ENCODE measurements at places on chromosomes 4 and X. TPM values are rescaled to one million over a fixed set of nuclear protein-coding genes. Genes with fewer than 3 reads are reported as not detected.

MMRN1 gene
- 0.10 TPM for total RNA-seq

DNA sequence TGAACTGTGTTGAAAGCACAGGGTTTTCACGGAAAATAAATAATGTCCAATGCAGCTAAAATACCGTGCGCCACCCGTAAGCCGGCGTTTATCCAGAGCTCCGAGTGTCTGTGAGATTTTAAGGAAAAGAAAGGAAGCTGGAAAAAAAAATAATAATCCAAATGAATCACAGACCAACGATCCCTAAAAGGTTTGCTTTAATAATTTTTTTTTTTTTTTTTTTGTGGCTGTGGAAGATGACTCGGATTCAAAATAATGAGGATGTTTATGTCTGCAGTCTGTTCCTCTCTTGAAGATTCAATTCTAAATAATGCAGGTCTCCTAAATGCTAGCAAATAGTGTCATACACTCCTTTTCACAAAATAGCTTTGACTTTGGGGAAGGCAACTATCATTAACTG, 84.6 kb upstream of the PPP2R3B start:
- DNase-seq, result no peak

SAGE1 gene
- not detected for total RNA-seq

DNA sequence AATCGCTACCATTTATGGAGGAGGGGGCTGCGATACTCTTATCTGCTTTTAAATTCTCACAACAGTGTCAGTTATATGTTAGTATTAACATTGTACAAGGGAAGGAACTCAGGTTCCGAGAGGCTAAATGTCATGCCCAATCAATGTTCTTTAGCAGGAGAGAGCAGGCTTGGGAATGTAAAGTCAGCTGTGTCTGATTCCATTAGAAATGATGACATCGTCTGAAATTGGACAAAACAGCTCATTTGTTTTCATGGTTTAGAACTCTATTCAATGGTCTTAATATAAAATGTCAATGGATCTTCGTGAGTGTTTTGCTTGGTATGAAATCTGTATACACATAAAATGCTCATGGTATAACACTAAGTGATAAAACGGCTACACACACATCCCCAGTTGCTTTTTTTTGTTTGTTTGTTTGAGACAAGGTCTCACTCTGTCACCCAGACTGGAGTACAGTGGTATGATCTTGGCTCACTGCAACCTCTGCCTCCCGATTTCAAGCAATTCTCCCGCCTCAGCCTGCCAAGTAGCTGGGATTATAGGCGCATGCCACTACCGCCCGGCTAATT, 11.9 kb upstream of the SH3KBP1 start:
- no peak for DNase-seq

DNA sequence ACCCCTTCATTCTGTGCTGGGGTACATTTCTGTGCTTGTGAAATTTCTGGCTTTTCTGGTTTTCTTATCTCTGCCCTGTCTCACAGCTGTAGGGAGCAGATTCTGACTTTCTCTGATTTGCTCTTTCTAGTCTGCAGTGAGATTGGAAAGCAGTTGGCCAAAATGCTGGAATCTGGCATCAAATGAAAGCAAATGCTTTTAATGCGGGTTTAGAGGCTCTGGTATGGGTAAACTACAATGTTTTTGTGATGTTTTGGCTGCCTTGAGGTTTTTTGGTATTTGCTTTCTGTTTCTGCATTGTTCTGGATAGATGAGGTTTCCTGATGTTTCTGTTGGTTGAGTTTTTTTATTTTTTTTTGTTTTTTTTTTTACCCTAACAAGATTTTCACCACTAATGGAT, 23.8 kb downstream of the SMIM20 start:
- DNase-seq, result no peak

All from activated naive CD4-positive, alpha-beta T cell treated with anti-CD3 and anti-CD28 coated beads for 36 hours (primary cell).